ENCODE measurements at places on chromosomes 1 and 21.

DNA sequence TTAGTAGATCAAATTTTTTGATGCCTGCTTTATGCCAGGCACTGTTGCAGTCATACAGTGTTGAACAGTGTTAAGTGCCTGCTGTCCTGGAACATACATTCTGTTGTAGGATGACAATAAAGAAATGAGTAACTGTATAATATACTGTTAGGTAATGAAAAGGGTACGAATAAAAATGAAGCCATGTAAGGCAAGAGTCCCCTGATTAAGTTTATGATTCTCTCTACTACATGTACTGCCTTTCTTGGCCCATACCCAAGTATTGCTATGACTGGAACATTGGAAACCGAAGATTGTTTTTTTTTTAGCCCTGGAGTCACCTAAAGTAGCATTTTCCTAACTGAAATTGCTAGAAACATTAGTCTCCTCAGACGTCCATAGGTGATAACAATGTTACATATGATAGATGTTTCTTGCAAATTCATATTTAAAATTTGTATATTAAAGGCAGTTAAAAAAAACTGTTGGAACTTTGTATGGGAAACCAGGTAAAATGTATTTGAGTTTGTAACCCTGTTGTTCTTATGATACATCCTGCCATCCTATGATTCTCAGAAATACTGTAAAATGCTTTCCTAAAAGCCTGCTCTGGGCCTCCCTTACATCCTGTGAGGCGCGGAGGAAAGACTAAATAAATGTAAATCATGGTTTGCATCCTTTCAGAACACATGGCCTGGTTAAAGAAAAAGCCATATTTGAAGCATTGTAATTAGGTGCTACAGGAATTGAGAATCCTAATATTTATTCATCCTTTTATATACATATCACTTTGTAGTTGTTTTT lies 5.8 kb downstream of the ATP5PB start:
- no peak for DNase-seq

DNA sequence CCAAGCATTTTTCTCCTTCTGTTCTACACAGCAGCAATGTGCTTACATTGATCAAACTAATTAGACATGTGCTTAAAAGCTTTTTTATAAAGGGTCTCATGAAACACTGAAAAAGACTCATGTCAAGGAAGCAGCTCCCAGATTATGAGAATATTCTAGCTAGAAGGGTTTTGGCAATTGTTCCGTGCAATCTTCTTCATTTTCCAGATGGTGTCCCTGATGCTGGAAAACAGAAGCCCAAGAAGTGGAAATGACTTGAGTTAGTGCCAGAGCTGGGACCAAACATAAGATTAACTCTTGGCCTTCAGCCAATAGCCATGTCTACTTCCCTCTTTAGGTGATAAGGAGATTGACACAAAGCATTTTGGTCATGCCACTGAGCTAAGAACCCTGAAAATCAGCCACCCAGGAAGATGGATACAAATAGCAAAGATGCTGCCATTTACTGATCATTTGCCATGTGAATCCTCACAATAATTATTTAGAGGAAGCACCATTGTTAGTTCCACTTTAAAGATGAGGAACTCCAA lies 110.8 kb downstream of the MATN1 start:
- no peak for DNase-seq

GRCh38 chr1:94165843-94166242 lies 44.9 kb upstream of the ABCA4 start:
- DNase-seq, result no peak

DNA sequence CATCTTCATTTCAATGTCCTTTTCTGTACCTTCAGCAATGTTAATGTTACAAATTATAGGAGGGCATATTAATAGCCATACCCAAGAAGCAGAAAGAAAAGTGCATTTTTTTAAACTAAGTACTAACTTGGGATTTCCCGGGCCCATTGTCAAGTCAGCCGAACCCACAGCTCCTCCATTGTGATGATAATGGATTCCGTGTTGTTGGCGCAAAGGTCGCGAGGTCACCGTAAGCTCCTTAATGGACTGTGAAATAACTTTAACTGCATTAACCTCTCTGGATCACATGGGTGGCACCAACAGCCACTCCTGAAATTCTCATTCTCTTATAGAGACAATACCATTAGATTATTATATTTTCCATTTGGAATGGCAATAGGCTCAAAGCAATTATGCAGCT lies 250.6 kb upstream of the RRP15 start:
- no peak for DNase-seq

- DNase-seq, result peak; percentile 81
These were observed 17.5 kb upstream of the CAMK1G start for GRCh38 chr1:209565759-209566678.

DNA sequence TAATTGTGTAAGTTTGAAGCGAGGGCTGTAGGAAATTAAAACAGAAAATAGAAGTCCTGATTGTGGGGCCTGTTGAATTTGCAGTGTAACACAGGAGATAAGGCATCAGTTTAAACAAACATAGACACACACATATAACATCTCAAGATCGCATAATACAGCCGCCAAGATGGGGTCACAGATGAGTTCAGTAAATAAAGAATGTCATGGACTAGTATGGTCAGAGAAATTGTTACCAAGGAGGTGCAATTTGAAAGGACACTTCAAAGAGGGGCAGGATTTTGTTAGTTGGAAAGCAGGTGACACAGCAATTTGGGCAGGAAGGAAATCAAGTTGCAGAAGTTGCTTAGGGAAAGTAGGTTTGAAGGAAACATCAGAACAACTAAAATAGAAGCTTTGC lies 450.0 kb downstream of the USP25 start:
- no peak for DNase-seq

DNA sequence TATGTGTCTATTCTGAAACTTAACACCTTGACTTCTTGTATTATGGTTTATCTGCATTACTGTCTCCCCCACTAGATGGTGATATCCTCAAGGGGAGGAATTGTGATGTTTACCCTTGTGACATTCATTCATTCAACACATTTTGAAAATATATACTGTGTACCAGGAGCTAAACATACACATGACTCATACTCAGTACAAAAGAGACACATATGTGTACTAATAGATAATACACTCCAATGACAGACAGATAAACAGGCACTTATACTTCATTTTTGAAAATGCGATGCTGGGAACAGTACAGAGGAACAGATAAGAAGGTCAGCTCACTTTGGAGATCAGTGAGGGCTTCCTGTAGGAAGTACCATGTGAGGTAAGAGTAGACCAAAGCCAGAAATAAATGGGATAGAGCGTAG lies 8.9 kb upstream of the RAB3GAP2 start:
- no peak for DNase-seq

- no peak for DNase-seq
These were observed 363.6 kb upstream of the CAMK1G start for GRCh38 chr1:209219791-209220524.

DNA sequence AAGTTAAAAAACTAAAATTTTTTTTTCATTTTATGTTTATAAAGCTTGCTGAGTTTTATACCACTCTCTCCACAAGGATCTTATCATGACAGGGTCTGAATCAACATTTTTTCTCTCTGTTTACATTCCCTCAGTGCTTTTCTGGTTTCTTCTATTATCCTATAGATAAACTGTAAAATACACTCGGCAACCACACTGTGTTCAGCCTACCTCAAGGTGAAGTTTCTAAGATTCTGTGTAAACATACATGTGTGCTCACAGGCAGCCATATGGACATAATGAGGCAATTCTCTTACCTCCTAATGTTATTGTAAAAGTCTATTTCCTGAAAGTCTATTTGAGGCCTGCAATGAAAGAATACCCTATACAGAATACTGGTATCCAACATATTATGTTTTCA lies 114.6 kb downstream of the NTPCR start:
- DNase-seq, result no peak

DNA sequence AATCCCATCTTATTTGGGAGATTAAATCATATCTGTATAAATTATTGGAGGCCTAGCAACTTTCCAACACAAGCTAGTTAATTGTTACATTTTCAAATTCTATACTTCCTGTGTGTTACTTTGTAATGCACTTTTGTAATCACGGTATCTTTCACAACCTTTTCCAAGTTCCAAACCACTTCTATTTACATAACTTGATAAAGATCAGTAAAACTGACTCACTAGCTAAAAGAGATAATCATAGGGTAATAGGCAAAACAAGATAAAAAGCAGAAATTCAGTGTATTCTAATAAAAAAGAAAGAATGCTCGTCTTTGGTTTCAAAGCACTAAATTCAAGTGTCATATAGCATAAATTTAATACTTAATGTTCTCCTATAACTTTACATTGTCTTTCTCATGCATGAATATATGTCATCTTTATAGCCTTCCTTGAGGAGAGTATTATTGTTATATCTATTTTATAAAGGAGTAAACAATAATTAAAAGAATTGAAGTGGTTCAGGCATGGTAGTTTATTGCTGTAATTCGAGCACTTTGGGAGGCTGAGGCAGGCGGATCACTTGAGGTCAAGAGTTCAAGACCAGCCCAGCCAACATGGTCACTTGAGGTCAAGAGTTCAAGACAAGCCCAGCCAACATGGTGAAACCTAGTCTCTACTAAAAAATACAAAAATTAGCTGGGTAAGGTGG lies 66.4 kb downstream of the RGS13 start:
- no peak for DNase-seq

- DNase-seq, result no peak
These were observed 43.1 kb downstream of the FOXO6 start for GRCh38 chr1:41404308-41404761.

DNA sequence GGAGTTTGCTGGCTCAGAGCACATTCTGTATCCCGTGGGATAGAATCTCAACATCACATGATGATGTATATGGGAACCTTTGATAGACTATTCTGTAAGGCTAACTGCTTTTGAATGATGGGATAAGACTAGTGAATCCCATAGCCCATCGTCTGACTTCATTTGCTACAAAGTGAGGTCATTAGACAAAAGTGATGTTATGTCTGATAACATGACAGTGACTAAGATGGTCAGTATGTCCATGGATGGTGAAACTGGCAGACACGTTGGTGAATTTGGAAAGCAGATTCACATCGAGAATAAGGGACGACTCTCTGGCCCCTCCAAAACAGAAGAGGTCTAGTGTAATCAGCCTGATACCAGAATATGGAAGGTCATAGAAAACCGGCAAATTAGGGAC lies 108.4 kb downstream of the HHAT start:
- no peak for DNase-seq

DNA sequence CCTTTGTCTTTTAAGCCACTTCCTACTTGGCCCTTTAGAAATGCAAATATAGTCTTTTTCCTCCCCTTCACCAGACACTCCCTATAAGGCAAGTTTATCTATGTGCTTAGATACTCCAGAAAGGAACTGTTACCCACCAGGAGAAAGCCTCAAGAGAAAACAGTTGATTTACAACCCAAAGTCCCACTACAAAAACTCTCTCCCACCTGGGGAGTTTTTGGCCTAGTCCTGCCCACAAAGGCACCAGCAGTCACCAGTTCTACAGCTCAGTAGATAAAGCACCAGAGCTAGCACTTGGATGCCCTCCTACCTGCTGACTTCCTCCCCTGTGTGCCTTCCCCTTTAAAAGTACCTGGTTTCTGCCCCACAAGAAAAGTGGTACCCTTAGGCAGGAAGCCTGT lies 27.7 kb upstream of the HAO2 start:
- DNase-seq, result no peak

DNA sequence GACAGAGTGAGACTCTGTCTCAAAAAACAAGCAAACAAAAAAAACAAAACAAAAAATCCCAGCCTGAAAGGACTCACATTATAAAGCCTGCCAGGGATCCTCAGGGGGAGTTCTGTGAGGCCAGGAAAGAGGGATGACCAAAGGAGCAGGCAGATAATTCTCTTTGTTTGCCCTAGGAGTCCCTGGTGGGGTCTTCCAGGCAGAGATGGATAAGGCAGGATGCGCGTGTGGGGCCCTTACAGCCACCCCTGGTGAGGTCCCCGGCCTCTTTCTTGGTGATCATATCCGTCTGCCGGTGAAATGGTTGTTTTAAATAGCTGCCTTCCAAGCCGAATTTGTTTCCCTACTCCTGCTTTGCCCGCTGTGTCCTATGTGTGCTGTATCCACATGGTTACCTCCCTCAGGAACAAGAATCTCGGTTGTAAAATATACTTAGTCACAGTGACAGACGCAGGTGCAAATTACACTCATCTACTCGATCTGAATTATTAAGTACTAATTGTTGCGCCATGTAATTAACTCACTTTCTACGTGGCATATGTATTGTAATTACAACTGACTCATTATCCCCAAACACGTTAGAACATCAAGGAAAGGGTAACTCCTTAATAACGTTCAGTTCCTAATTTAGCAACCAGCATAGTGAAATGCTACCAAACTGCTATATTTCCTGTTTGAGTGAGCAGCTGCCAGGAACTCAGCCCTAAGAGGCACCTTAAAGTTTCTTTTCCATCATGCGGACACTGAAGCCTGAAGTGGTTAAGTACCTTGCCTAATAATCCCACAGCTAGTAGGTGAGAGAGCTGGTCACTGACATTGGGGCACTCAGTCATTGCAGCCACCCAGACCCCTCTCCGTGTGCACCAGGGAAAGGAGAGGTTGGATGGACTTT lies 106.4 kb downstream of the ZSCAN20 start:
- DNase-seq, result no peak

- no peak for DNase-seq
These were observed 397.4 kb downstream of the PTPRU start for GRCh38 chr1:29633771-29634170.

All from putamen (tissue), 1 donor.